SK-MEL-5 (cell line): ENCODE measurements at places on chromosomes 1 and 21. TPM values are rescaled to one million over a fixed set of nuclear protein-coding genes. Genes with fewer than 3 reads are reported as not detected.
A peak's percentile ranks its signal among the peaks of the same experiment; 100 is the strongest.

The CDC42BPA gene
- 21.1 and 22.1 TPM in 2 replicates for total RNA-seq

GRCh38 chr21:20737227-20737913 lies 260.8 kb upstream of the NCAM2 start:
- DNase-seq = no peak

DNA sequence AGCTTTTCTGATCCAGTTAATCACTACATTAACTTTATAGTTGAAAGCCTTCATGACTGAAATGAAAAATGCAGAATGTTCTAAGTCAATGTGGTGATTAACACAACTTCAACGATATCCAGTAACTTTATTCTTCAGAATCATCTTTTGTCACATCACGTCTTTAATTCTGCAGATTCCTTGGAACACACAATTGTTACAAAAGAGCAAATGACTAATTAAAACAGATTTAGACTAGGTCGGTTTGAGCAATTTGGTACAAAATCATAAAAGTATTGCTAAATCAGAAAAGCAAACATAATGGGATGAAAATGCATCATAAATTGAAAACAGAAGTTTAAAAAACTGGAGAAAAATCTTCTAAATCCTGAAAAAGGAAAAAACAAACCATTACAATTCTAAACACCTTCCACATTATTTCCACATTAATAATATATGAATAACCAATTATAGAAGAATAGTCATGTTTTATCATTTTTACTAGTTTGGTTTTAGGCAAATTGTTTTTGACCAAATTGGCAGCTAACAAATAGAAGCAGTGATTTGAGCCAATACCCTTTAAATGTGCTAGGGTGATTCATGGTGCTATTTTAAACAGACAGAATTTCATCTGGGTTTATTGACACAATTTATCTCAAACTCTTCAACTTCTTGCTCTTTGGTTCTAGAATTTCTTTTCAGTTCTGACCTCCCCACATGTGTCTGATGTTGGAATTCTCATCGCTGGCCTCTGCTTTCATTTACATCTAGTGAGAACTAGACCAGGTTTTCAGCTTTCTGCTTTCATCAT lies 468.1 kb upstream of the PTBP2 start:
- DNase-seq = no peak

The OR6K6 gene
- not detected in 2 replicates for total RNA-seq

DNA sequence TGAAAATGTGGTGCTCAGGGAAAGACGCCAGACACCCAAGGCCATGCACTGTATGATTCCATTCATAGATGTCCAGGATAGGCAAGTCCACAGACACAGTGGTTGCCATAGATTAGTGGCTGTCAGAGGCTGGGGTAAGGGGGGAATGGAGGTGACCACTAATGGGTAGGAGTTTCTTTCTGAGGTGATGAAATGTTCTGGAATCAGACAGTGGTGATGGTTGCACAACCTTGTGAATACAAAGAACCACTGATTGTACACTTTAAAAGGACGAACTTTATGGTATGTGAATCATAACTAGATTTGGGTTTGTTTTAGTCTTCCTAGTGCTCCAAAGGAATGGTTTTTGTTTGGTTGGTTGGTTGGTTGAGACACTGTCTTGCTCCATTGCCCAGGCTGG lies 51.7 kb downstream of the PRAMEF20 start:
- DNase-seq = peak; percentile 8

GRCh38 chr1:51504806-51505525 lies 14.1 kb downstream of the EPS15 start:
- DNase-seq = no peak

DNA sequence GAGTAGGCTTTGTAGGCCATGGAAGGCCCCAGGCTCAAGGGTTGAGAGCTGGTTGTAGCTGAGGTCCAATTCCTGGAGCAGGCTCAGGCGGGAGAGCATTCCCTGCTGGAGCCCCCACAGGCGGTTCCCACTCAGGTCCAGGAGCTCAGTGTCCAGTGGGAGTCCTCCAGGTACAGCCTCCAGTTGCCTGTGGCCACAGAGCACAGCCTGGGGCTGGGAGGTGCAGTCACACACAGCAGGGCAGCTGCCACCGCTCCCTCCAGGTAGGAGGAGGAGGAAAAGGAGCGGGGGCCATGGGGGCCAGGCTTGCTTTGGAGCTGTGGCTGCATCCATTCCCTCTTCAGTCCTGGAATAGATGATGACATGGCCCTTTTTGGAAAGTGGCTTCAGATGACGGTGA lies 2.8 kb downstream of the LINGO4 start:
- no peak for DNase-seq

The FCRLA gene
- total RNA-seq = 359 and 397 TPM in 2 replicates

GRCh38 chr1:181122222-181122621 lies 33.7 kb downstream of the IER5 start:
- no peak for DNase-seq

- no peak for DNase-seq
Measured at GRCh38 chr1:30044656-30045144, 678.7 kb downstream of the MATN1 start.

DNA sequence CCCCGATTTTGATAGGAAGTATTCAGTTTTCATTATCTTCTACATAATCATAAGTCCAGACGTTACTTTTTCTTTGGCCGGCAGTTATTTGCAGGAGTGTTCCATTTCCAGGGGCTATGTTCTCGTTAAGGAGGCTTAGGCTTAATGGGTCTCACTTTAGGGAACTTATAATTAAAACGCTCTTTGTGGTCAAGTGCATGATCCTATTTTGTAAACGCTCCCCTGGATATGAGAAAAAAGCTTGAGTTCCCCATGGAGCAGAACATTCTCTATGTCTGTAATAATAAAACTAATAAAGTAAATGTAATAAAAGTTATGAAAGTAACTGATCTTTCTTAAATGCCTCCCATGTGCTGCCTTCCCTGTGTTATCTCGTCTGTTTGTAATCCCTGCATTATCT lies 48.7 kb upstream of the GPR153 start:
- no peak for DNase-seq

- no peak for DNase-seq
Measured at GRCh38 chr1:93007941-93008577, 46.8 kb upstream of the DIPK1A start.

The DNAJC11 gene
- total RNA-seq = 40.9 and 48.1 TPM in 2 replicates

DNA sequence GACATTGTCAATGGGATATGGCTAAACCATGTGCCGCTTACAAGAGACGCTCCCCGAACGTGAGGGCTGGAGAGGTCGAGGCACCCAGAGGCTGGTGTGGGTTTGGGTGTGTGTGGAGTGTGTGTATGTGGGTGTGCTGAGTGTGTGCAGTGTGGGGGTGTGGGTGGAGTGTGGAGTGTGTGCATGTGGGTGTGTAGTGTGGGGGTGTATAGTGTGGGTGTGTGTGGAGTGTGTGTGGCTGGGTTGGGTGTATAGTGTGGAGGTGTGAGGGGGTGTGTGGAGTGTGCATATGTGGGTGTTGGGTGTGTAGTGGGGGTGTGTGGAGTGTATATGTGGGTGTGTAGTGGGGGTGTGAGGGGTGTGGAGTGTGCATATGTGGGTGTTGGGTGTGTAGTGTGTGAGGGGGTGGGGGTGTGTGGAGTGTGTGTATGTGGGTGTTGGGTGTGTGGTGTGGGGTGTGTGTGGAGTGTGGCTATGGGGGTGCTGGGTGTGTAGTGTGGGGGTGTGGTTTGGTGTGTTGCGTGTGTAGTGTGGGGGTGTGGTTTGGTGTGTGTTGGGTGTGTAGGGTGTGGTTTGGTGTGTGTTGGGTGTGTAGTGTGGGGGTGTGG lies 42.2 kb downstream of the SLC19A1 start:
- no peak for DNase-seq

The AADACL4 gene
- total RNA-seq = not detected in 2 replicates

The CFAP141 gene
- not detected in 2 replicates for total RNA-seq
